ENCODE measurements at places on chromosomes 7 and 10. TPM values are rescaled to one million over a fixed set of nuclear protein-coding genes. Genes with fewer than 3 reads are reported as not detected.

Gene SPDYE1
- not detected for total RNA-seq

Gene MYL10
- total RNA-seq: not detected

DNA sequence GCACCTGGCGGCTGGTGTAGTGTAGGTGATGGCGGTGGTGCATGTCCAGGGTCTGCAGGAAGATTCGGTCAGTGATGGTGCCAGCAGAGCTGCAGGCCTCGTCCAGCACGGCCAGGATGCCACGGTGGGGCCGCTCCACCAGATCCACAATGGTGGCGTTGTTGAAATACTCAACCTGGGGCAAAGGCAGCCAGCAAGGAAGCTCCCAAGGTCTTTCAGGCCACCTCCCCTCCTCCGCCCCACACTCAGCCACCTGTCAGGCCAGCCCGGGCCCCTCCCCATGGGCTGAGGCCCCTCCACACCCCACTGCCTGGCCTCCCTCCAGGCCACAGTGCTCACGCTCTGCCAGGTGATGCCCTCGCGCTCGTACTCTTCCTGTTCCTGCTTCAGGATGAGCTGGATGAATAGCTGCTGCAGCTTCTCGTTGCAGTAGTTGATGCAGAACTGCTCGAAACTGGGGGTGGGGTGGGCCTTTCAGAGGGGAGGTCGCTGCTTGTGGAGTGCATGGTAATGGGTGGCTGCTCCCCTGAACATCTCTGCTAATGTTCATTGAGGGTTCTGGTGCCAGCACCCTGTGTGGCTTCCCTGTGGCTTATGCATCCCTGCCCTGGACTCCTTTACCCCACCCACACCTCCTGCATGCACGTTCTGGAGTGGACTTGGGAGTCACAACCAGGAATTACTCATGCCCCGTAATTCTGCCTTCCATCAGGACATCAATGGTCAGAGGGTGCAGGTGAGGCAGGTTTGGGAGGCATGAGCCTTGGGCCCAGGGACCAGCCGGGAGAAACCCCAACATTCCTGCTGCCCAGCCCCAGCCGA is 8.9 kb downstream of the MYO1G start:
- H3K4me1 ChIP-seq: peaks cover 3% of the 10 kb centered on the region
- H3K36me3 ChIP-seq: no peaks in the 10 kb centered on the region
- DNase-seq: no peak
- no peak overlapping the region for H3K4me3 ChIP-seq

DNA sequence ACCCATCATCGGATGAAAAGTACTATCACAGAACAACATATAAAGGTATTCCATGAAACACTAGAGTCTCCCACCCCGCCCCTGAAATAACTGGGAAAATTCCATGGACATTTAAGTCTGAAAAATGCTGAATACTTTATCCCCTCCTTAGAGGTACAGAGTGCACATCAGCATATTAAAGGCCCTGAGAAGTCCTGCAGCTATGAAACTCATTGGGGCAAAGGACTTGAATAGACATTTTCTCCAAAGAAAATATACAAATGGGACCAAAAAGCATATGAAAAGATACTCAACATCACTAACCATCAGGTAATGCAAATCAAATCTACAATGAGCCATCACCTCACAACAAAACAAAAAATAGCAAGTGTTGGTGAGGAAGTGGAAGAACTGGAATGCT is 18.9 kb downstream of the XPNPEP1 start:
- peaks cover 12% of the 10 kb centered on the region for H3K4me1 ChIP-seq
- H3K27ac ChIP-seq: no peak overlapping the region
- no peak for DNase-seq
- no peak overlapping the region for H3K4me3 ChIP-seq
- no peaks in the 10 kb centered on the region for H3K27me3 ChIP-seq

Gene STEAP1
- 18.8 TPM for total RNA-seq

Gene HOXA4
- total RNA-seq: 2.0 TPM

DNA sequence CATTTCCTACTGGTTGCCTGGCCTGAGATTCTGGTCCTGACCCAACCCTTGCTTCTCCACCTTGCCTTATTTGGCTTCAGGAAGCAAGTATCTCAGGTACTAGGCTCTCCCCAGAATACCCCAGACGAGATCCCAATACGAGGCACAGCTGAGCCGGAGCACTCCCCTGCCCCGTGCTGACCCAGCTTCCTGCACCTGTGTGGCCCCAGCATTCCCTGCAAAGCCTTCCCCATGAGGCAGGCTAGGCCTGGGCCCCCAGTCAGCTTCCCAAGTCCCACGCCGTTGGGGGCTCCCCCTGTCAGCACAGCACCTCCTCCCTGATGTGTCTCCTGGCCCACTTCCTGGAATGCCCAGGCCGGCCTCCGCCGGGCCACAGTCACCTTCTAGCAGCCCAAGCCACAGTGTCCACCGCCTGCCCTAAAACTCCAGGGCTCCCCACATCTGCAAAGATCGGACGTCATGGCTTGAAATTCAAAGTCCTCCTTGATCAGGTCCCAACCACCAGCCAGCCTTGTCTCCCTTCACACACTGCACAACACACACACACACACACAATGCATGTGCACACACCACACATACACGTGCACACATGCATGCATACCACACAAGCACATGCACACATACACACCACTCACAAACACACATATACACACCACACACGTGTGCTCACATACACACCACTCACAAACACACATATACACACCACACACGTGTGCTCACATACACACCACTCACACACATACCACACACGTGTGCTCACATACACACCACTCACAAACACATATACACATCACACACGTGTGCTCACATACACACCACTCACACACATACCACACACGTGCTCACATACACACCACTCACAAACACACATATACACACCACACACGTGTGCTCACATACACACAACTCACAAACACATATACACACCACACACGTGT is 78.9 kb upstream of the FOXK1 start:
- H3K27ac ChIP-seq: no peak overlapping the region
- H3K27me3 ChIP-seq: no peaks in the 10 kb centered on the region
- no peak overlapping the region for H3K4me3 ChIP-seq
- no peaks in the 10 kb centered on the region for H3K36me3 ChIP-seq
- no peak for DNase-seq

GRCh38 chr10:92822060-92822634 is 26.2 kb upstream of the EXOC6 start:
- H3K4me1 ChIP-seq: peaks cover 11% of the 10 kb centered on the region
- H3K36me3 ChIP-seq: no peaks in the 10 kb centered on the region
- no peaks in the 10 kb centered on the region for H3K27me3 ChIP-seq
- no peak overlapping the region for H3K4me3 ChIP-seq
- DNase-seq: no peak

- peaks cover 73% of the 10 kb centered on the region for H3K27me3 ChIP-seq
- no peak overlapping the region for H3K27ac ChIP-seq
- no peak overlapping the region for H3K4me3 ChIP-seq
Observed at GRCh38 chr10:120588311-120588710, 131.3 kb downstream of the PLPP4 start.
